ENCODE measurements at places on chromosomes 3 and 15.

DNA sequence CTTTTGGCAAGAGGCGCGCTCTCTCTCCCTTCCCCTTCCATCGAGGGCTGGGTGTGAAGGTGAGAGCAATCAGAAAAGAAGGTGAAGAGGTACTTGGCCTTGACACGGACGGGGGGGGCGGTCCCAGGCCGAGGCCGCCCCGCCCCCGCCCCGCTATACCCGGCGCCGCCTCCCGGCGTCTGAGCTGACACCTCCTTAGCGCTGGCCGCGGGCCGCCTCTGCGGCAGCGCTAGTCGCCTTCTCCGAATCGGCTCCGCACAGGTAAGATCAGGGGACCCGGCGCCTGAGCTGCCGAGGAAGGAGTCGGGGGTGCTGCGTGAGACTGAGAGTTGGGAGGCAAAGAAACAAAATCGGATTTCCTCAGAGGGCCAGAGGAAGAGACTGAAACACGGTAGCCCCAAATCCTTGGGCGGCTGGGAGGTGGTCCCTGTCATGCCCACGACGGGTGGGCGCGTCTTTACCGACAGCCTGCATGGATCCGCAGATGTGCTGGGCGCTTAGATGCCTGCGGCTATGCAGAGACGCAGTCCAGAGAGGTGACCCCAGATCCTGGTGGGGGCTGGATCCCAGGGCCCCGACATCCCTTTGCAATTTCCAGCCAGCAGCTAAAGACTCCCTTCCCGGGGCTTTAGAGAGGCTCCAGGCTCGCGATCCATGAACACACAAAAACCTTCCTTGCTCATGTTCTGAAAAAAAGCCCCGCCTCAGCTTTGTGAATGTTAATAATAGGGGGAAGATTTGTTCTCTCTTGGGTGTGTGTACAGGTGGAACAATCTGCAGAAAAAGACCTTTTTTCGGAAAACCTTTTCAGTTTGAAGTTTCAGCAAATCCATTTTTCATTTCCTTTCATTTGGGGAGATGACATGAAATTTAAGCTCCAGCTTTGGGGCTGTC lies at the start of gene ENTPD3:
Gene ENTPD3, plus strand, starts transcription at position 184 of the 894 bp plus-strand sequence. CDS start 874 bp downstream, outside the sequence.
- DNase-seq = peak; percentile 57

- no peak for DNase-seq
Observed at GRCh38 chr15:83871808-83872559, 218.1 kb downstream of the ADAMTSL3 start.

DNA sequence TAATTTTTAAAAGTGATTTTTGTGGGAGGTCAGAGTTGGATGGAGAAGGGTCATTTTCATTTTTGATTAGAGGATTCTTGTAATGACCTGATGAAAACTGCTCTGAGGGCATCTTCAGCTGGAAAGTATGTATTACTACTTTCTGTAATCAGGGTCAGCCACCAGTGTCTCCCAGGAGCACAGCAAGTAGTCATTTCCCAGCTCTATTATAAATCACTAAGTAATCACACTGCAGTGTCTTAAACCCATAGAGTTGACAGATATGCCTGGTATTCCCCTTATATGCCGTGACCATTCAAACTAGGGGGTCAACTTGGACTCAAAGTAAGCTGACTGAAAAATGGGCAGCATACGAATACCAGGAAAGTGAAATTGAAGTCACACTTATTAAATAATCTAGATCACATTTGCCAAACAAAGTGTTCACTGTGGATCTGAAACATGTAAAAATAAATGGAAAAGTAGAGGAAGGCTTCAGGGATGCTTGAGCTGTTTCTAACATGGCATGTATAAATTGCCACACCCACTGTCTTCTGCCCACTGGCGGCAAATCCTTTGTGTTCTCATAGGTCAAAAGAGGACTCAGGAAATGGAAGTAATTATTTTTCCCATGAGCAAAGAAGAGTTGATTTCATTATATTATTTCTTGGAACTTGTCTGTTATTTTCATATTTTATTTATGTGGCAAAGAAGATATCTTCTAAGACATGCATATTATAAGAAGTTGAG lies 105.7 kb downstream of the MBNL1 start:
- no peak for DNase-seq

DNA sequence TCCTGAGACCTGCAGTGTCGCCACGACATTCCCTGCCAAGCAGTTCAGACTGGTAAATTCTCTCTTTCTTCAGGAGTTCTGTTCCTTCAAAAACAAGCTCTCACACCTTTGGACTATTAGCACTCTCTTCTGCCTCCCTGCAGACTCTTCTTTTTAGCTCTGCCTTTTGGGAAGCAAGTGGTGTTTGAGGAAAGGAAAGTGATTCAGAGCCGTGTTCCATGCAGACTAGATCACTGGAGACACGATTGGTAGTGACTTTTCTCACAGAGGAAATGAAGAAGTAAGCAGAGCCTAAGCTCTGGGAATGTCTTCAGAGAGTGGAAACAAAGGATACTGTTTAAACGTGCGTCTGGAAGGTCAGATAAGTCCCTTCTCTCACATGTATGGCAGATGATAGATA lies 270.6 kb upstream of the TPRG1 start:
- no peak for DNase-seq

DNA sequence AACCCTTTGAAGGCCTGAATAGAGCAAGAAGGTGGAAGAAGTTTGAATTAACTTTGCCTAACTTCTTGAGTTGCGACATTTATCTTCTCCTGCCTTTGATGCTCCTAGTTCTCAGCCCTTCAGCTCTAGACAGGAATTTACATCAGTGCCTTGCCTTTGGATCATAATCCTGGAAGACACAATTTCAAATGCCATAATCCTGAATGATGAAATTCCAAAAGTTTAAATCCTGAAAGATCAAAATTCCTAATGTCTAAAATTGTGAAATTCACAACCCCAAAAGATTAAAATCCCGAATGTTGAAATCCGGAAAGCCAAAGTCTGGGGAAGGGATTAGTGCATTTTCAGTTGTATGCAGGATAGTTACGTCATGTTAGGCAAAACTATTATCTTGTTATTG lies 166.6 kb upstream of the PDZRN3 start:
- no peak for DNase-seq

DNA sequence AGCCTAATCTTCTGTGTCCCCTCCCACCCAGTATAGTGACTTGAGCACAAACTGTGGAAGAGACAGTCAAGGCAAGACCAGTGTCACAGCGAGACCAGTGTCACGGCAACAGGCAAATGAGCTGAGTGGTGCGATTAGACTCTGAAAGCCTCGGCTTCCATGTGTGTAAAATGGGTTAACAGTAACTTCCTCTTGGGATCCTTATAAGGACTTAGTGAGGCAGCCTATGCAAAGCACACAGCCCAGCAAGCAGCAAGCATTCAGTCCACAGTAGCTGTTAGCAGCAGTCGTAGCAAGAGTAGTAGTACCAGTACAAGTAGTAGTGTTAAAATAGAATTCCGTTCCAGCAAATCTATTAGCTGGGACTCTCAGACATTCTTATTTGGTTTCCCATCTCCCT lies 334.1 kb downstream of the GABRB3 start:
- DNase-seq = no peak

GRCh38 chr3:39136533-39137434 lies 16.6 kb downstream of the CSRNP1 start:
- DNase-seq = no peak

- no peak for DNase-seq
Observed at GRCh38 chr3:63830526-63830925, 11.4 kb downstream of the C3orf49 start.

DNA sequence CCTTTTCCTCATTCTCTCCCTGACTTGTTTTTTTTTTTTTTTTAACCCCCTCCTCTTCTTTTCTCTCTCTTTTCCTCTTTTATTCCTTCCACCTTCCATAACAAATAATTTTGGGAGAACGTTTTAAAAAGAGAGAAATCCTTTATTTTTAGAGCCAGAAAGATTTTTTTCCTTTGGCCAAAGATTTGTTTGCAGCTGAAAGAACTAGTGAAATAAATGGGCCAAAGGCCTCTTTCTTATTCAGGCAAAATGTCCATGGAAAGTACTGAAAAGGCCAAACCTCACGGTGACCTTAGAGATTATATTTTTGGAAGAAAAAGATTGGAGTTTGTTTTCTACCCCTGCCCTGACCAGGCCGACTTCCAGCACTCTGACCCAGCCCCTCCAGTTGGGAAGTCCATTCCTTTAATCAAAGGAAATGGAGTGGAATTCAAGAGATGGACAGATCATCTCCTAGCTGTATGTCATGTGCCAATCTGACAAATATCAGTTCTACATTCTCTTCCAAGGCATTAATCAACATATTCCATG lies 214.3 kb upstream of the ADAMTS9 start:
- no peak for DNase-seq

DNA sequence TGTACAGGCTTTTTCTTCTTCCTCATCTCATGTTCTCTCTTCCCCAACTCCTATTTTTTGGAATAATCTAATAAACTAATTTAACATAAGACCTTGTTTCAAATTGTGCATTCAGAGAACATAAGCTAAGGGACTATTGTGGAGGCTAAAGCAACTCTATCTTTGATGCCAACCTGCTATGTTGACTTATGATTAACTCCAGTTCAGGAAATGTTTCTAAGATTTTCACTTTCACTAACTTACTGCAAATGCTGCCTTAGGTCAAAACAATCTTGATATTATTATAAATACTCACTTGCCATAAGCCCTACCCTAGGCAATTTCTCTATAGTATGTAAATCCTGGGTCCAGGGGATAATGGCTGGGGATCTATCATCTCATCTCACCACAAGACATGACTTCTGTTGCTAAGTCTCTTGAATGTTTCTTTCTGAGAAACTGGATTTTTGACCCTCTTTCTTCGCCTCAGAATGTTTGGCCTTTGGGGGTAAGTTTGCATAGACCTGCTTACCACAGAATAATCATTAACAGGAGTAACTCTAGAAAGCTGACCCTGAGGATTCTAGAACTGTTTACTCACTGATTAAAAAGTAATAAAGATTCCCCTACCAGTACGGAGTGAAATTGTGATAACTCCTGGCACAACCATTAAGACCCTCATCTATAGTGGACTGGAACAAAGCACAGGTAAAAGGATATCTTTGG lies 768.1 kb downstream of the GBE1 start:
- DNase-seq = no peak

- no peak for DNase-seq
Observed at GRCh38 chr3:99119385-99119784, 217.9 kb upstream of the DCBLD2 start.

- DNase-seq = no peak
Observed at GRCh38 chr3:33898901-33899300, 100.5 kb downstream of the PDCD6IP start.

DNA sequence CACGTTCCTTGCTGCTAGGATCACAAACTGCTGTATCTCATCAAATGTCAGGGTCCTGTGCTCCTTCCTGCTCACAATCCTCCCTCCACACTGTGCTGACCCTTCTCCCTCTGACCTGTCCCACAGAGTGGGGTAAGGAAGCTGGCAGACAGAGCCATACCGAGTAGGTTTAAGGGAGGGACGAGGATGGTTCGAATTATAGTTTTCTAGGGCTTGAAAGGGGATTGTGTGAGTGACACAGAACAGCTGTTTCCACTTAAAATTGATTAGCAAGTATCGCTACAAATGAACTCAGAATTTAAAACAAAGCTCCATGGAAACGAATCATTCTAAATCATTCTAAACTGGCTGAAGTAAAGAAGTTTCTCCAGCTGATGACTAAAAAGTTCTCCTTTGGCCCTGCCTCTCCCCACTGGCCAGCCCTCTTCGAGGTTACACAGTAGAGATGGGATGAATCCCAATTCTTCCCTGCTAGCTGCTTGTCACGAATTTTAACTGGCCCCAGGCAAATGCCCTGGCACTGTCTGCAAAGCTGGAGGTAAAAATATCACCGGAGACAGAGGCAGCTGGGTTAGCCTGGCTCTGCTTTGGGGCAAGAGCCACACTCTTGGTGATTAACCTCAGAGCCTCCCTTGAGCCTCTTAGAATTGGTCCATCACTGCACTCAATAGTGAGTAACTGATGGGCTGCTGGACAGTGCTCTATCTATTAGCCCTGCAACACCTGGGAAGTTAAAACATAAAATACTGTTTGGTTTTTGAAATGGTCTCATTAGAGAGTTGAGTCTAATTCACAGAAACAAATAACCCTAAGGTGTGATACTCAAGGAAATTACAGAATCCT lies 194.9 kb downstream of the CHST2 start:
- no peak for DNase-seq

DNA sequence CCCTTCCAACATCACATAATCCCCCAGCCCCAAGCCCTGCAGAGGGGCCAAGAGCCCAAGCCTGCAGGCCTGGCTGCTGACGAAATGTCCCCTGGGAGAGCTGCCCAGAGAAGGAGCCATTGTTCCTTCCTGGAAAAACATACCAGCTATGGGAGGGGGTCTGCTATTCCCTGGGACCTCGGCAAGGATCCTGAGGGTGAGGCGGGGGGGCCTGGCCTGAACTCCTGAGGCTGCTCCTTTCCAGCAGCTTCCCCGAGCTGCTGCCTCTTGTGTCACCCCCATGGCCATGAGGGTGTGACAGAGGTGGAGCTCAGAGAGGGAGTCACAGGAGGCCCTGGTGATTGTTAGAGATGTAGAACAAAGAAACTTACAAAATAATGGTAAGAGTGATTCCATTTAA lies 12.9 kb downstream of the LOXL1 start:
- DNase-seq = no peak

GRCh38 chr3:38031022-38031994 lies 1.9 kb upstream of the PLCD1 start:
- peak; percentile 65 for DNase-seq

DNA sequence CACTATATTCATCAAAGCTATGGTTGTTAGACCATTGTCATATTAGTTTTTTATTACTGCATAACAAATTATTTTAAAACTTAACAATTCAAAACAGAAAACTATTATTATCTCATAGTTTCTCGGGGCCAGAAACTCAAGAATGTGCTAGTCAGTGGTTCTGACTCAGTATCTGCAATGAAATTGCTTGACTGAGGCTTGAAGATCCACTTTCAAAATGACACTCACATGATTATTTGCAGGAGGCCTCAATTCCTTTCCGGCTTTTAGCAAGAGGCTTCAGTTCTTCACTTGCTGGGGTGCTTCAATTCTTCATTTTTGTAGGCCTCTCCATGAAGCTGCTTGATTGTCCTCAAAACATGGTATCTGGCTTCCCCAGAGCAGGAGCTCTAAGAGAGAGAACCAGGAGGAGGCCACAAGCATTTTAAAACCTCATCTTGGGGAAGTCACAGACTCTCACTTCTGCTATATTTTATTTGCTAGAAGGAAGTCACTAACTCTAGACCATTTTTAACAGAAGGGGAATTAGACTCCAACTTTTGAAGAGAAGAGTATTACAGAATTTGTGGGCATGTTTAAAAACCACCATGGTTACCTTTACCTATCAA lies 383.7 kb downstream of the MFSD1 start:
- DNase-seq = no peak

DNA sequence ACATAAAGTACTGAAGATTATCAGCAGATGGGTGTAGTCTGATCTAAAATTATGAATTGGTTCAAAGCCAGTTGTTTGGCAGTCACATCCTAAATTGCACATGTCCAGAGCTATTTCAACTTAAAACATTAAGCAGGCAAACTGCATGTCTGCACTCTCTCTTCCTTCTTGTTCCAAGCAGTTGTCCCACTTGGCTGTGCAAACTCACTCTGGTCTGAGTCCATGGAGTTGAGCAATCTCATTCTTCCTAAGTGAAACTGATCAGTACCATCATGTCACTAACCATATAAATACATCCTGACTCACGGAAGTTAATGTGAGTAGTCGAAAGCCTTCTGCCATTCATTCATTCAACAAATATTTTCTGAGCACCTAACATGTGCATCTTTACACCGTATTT lies 353.0 kb downstream of the ROBO1 start:
- DNase-seq = no peak

- DNase-seq = no peak
Observed at GRCh38 chr3:126765187-126766069, 61.4 kb downstream of the CHCHD6 start.

- DNase-seq = no peak
Observed at GRCh38 chr3:71067977-71068654, 515.4 kb downstream of the FOXP1 start.
